ENCODE measurements at places on chromosomes 2 and 18.

GRCh38 chr18:63606526-63606925 is 19.4 kb downstream of the SERPINB13 start:
- no peak for DNase-seq

GRCh38 chr2:42900289-42900891 is 108.0 kb upstream of the HAAO start:
- no peak for DNase-seq

- DNase-seq: no peak
Observed at GRCh38 chr2:152444448-152444847, 109.5 kb downstream of the FMNL2 start.

GRCh38 chr2:111199840-111200239 is 79.1 kb downstream of the BCL2L11 start:
- no peak for DNase-seq

- no peak for DNase-seq
Observed at GRCh38 chr2:4553241-4553640, 849.9 kb downstream of the DCDC2C start.

DNA sequence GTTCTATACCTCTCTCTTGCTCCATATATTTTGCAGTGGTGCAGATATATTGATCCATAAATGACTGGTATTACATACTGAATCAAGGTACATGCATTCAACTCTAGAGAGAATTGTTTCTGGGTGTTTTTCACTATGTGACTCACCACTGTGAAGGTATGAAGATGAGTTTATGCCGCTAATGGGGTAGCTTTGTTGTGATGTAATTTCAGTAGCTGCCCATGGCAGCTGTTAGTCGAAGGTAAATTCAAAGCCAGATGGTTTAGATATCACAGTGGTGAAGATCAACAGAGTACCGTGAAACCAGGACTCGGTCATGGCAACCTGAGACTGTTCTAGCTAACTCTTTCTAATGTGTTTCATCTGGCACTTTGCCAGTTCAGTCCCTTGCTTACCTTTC is 50.4 kb downstream of the PKP4 start:
- no peak for DNase-seq

DNA sequence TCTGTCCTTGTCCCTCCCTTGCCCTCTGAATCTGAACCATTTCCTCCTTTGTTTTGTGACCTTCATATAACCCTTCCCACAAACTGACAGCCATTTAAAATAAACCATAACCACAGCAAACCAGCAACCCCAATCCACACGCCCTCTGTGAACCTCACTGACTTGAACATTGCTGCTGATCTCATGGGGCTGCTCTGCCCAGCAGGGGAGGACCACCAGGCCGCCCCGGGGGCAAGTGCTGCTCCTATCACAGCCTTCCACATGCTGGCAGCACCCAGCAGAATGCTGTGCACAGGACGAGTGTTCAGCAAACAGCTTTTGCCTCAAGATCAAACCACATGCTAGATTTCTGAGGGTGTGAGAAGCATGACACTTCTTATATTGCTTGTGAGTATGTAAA is 73.9 kb upstream of the UXS1 start:
- DNase-seq: peak; percentile 3

- DNase-seq: no peak
Observed at GRCh38 chr2:219418155-219419011, at the start of gene DES. Gene DES, plus strand, starts transcription at chr2:219418377. Its CDS starts 86 bp downstream, at chr2:219418463.

DNA sequence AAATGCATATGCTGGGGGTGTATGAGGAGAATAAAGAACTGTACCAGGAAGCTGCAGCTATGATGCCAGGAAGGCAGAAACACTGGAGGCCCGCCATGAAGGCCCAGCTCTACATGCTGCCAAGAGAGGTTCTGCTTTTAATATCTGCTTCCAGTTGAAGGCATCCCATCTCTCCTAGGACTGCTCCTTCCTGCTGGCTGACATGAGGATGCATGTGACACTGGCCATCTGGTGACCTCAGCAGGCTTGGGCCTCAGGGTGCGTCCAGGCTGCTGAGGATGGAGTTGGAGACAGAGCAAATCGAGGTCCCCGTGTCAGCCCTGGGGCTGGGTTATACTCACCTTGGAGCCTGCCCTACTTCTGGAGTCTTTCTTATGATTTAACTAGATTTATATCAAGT is 49.0 kb downstream of the PSMG2 start:
- DNase-seq: no peak

DNA sequence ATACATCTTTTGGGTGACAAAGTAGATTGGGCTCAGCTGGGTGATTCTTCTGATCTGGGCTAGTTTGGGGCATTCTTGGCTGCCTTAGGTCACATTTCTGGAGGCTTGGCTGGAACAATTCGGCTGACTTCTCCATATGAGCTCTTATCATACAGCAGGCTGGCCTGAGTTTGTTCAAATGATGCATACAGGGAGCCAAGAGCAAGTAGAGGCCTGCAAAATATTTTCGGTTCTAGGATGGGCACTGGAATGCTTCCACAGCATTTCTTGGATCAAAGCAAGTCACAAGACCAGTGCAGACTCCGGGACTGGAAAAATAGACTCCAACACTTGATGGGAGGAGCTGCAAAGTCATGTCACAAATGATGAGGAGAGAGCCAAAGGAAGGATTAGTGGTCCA is 98.4 kb downstream of the SCG2 start:
- DNase-seq: no peak

DNA sequence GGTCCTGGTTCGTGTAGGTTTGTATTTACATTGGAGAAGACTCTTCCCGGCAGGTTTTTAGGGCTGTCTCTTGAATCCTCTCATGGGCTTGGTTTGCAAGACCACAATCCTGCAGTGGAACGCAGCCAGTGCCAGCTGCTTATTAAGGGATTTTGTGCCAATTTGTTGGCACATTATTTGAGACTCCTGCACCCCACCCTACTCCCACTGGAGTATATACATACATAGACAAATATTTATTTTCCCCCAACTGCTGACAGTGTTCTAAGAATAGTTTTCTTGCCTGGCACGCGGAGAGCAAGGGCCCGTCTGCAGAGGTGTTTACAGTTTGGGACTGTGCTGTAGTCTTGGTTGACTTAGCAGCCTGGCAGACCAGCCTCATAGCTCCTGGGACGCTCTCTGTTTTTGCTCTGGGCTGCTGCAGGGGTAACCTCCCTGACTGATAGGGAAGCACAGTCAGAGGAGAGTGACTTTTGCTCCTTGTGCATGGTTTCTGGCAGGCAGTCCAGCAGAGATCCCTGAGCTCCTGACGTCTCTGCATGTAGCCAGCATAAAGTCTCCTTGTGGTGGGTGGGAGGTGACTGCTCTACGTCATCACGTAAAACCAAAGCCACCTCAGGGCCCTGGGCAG is 1.9 kb downstream of the LDLRAD4 start:
- peak; percentile 33 for DNase-seq

DNA sequence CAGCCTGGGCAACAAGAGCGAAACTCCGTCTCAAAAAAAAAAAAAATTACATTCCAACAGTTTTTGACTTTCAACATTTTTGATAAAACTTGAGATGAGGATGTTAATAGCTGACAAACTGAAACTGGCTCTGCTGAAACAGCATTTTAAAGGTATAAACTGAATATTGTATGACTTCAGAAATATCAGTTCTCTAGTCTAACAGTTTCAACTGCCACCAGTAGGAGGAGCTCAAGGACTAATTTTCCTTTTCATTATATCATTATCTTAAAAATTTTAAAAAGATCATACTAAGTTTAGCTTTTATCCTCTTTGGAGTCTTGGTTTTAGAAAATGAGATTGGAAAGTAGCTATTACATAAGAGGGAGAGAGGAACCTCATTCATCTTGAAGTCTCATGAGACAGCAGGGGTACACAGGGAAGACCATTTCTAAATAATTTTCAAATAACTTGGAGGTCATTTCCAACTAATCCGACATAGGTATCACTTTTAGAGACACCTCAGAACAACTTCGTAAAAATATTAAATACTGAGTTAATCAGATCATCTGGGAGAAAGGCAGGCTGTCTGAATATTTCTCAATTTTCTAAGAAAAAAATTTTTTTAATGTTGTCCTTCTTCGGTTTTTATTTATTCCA is 37.6 kb upstream of the MCM6 start:
- peak; percentile 84 for DNase-seq

DNA sequence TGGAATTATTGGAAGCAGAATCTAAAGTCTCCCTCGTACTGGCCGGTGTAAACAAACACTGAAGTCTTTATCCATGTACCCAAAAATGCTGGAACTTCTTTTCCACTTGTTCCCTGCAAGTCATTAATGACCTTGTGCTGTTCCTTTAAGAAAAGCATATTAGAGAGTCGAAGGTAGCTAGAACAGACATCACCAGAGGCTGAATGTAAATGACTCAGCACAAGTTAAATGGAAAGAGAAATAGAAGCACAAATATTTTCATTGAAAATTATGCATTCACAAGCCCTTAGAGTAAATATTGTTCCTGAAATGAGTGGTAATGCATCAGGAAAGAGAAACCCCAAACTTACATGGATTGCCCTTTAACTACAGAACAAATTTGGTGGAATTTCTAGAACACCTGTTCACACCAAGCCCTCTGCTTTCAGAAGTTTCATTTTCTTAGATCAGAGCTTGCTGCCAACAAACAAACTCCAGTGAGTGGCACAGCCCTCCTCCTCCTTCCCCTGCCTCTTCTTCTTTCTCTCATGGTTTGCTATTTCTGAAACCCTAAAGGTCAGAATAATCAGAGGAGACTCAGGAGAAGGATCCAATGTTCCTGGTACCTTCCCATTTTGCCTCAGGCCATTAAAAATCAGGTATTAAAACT is 264.3 kb downstream of the TXNL1 start:
- no peak for DNase-seq

GRCh38 chr2:162106146-162106551 is 32.1 kb upstream of the DPP4 start:
- no peak for DNase-seq

- DNase-seq: no peak
Observed at GRCh38 chr2:171778515-171778914, 91.2 kb downstream of the DYNC1I2 start.

DNA sequence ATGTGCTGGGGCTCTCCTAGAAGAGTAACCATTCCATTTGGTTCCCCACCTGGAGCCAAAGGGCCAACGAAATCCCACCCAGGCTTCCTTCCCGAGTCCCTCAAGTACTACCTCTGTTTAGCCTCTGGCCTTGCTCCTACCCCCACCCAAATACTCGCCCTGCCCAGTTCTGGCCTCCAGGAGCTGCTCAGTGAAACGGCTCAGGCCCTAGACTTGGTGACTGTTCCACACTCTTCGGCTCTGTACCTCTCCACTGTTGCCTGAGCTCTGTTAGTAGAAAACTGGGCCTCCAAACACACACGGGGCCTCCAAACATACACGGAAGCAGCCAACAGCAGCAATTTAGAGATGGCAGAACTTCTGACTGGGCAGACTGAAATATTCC is 4.2 kb downstream of the OTX1 start:
- peak; percentile 24 for DNase-seq

DNA sequence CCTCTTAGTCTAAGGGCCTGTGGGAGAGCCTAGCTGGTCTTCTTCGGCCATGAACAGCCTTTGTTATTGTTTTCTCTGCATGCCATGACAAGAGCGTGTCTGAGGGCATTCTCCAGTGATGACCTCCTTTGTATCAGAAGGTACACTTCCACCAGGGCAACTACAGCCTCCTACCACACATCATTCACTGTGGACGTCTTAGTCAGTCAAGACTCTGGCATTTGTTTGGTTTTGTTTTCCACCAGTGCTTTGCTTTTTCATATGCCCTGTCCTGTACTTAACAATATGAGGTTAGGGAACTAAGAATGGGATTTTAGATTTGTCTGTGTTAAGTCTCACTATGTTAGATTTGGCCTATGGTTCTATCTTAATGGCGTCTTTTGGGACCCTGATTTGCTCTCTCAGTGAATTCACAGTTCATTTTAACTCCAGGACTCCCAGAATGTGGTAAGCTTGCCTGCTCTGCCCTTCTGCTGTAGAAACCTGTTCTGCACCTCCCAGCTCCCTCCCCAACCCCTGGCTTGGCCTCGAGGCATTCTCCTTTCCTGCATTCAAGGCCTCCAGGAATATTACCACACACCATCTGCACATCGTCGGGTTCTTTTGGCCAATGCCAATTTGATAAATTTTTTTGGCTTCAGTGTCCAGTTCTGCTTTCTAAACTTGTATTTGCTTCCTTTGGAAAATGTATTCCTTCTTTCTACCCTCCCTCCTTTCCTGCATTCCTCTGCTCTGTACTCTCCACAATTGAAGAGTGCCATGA is 42.8 kb upstream of the IL1R1 start:
- DNase-seq: no peak

- DNase-seq: no peak
Observed at GRCh38 chr2:33130544-33130943, 183.8 kb downstream of the LTBP1 start.

- no peak for DNase-seq
Observed at GRCh38 chr2:71952572-71953188, 195.0 kb downstream of the CYP26B1 start.

- no peak for DNase-seq
Observed at GRCh38 chr2:117101613-117102012, 712.9 kb upstream of the DDX18 start.

DNA sequence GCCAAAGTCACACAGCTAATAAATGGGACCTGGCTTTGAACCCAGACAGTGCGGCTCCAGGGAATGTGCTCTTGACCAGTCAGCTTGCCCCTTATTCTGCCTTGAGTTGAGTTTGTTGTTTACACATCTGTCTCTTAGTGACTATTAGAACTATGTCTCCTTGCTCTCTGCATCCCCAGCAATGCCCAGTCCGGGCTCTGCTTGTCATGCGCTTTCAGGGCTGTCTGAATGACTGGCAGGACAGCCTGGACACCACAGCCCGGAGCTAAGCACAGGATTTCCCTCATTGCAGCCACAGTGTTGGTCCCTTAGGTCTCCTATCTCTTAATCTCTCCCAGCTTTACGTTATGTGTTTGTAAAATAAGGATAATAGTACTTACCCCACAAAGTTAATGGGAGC is 246.4 kb upstream of the RAB12 start:
- DNase-seq: no peak

- DNase-seq: no peak
Observed at GRCh38 chr2:7515327-7515726, 598.1 kb downstream of the RNF144A start.

DNA sequence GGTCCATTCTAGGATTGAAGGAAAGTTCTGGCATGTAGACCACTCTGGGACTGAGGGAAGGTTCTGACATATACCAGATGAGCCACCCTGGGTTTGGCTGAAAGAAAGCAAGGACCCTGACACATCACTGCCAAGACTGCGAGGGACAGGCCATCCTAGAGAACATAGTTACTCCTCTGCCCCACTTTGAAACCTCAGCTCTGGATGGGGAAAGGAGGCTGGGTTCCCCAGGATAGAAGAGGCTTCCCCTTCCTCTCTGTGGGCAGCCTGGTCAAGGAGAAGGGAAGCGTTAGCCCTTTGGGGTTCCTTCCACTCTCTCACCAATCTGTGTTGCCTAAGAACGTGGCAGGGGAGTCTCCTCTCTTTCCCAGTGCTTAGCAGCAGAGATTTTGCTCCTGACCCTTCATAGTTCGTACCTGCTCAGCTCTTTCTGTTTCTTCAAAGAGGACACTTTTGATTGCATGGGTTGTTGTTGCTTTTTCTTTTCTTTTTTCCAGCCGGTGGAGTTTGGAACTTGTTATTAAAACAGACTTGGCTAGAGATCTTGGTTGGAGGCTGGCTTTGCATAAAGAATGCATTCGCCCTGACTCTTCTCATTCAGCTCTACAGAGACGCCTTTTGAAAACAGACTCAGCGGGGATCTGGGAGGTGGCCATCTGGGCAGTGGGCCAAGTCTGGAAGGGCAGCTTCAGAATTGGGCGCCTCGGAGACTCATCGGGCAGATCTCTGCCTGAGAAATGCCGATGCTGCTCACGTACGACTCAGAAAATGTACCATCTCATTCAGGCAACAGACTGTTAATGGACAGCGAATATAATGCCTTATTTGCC is 166.1 kb downstream of the CLIP4 start:
- DNase-seq: no peak
